Suppressor macrophage treated with lipopolysaccharide for 1 hour (primary cell): ENCODE measurements at places on chromosomes 2 and 18.

DNA sequence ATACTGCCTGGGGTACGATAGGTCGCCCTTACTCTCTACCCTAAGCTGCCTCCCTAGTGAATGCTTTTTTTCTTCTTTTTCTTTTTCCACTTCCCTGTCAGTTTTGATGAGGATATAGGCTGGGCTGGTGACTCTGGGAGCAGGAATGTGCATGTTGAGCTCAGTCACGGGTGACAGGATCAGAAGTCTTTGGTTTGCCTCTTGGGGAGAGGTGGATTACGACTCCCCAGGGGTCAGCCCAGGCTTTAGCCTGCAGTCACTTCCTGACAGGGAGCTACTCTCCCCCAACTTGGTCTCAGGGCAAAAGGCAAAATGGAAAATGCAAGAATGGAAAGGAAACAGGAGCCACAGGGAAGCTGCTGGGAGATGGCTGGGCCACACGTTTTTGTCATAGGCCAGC lies 57.3 kb downstream of the THNSL2 start:
- DNase-seq: no peak

DNA sequence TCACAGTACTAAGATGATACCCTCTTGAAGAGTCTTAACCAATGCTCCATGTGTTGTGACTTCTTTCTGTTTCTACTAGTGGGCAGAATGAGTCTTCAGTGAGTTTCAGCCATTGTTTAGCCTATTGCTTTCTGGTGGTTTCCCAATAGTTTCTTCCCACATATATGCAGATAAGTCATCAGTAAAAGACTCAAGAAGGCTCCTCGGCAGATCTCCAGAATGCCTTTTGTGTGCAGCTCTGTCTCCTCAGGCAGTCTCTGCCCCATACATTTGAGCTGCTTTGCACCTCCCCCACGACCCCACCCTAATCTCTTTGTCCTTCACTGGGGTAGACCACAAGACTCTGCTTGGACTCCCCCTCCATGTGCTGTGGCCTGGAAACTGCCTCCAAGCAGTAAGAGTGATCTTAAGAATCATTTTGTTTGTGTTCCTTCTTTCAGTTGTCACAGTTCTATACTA lies 71.6 kb upstream of the CHRNA1 start:
- DNase-seq: peak; percentile 31

GRCh38 chr18:50649821-50650220 lies 89.9 kb downstream of the MAPK4 start:
- DNase-seq: no peak

DNA sequence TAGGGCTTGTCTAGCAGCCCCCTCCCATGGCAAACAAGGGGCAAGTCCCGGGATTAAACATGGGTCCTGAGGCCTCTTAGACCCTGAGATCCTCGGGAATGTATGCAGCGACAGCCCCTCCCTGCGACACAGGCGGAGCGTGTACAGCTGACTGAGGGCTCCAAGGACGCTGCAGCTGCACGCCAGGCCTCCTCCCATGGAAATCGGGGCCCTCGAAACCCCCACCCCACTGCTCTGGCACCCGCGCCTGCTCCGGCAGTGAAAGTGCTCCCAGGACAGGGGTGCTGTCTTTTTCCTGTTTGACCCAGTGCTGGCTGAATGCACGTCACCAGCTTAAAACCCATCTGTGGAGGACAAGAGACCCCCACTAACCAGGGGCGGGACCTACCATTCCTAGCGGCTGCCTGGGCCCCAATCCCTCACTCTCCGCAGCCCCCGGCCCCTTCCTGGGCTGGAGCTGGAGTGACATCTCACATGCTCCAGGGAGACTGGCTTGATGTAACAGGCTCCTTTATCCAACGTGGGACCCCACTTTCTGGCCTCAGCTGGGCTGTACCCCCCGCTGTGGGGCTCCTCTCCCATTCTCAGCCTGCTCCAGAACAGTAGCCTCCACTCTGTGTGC lies 247.7 kb downstream of the TWIST2 start:
- DNase-seq: no peak
